ENCODE measurements at places on chromosomes 7 and 10. TPM values are rescaled to one million over a fixed set of nuclear protein-coding genes. Genes with fewer than 3 reads are reported as not detected.

CYP2C19 gene
- total RNA-seq, result 0.14 TPM

GRCh38 chr7:43372676-43373355 lies 210.1 kb upstream of the STK17A start:
- no peak overlapping the region for H3K27ac ChIP-seq
- H3K36me3 ChIP-seq, result no peaks in the 10 kb centered on the region
- no peaks in the 10 kb centered on the region for H3K4me1 ChIP-seq
- DNase-seq, result no peak

GRCh38 chr10:91042069-91042468 lies 121.2 kb upstream of the ANKRD1 start:
- H3K36me3 ChIP-seq, result no peaks in the 10 kb centered on the region
- no peak overlapping the region for H3K4me3 ChIP-seq
- H3K27me3 ChIP-seq, result no peaks in the 10 kb centered on the region
- no peak for DNase-seq
- no peak overlapping the region for H3K27ac ChIP-seq

GRCh38 chr7:87797395-87797794 lies 78.8 kb downstream of the SLC25A40 start:
- no peak for DNase-seq
- no peaks in the 10 kb centered on the region for H3K27me3 ChIP-seq
- no peak overlapping the region for H3K4me3 ChIP-seq
- H3K4me1 ChIP-seq, result no peaks in the 10 kb centered on the region
- H3K36me3 ChIP-seq, result no peaks in the 10 kb centered on the region

- H3K4me3 ChIP-seq, result no peak overlapping the region
- no peaks in the 10 kb centered on the region for H3K4me1 ChIP-seq
- H3K27ac ChIP-seq, result no peak overlapping the region
- H3K36me3 ChIP-seq, result no peaks in the 10 kb centered on the region
- no peak for DNase-seq
Observed at GRCh38 chr10:23238015-23238414, 45.9 kb downstream of the PTF1A start.

GRCh38 chr10:104089621-104090020 lies 3.9 kb upstream of the COL17A1 start:
- no peak overlapping the region for H3K27ac ChIP-seq
- no peaks in the 10 kb centered on the region for H3K27me3 ChIP-seq
- no peaks in the 10 kb centered on the region for H3K36me3 ChIP-seq

DNA sequence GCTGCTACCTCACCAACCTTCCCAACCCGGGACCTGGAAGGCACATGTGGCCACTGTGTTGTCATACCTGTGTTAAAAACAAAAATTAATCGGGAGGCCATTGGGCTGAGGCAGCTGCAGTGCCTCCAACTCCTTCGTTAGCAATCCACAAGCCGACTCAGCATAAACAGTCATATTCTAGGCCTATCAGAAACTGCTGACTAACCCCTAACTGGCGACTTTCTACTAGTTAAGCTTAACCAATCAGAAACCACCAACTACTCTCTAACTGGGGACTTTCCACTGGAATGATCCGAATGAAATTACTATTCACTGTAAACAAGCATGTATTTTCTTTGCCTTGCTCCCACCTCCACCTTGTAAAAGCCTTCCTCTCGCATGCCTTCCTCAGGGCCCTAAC lies 14.1 kb upstream of the TMEM72 start:
- no peaks in the 10 kb centered on the region for H3K4me1 ChIP-seq
- H3K27me3 ChIP-seq, result no peaks in the 10 kb centered on the region
- H3K4me3 ChIP-seq, result no peak overlapping the region
- no peaks in the 10 kb centered on the region for H3K36me3 ChIP-seq
- H3K27ac ChIP-seq, result no peak overlapping the region
